ENCODE measurements at places on chromosomes 16 and 17.

DNA sequence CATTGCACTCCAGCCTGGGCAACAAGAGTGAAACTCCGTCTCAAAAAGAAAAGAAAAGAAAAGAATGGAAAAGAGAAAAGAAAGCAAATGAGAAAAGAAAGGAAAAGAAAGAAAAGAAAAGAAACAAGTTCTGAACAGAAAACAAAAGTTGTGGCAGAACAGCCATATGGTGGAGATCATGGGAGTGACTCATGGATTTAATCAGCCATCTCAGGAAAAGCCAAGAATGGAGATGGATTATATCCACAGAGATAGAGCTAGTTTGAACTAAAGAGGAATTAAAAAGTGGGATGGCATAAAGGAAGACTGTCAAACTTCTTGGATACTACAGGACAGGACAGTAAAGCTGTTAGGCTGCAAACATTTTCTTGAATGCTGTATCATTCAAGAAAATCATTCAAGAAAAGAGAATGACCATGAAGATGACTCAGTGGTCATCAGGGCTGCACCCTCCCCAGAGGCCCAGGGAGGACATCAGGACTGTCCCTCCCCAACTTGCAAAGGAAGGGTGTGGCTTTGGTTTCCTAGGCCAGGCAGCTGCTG is 120.6 kb downstream of the USP22 start:
- DNase-seq, result no peak

GRCh38 chr17:51032850-51033249 is 87.8 kb downstream of the SPAG9 start:
- DNase-seq, result no peak

DNA sequence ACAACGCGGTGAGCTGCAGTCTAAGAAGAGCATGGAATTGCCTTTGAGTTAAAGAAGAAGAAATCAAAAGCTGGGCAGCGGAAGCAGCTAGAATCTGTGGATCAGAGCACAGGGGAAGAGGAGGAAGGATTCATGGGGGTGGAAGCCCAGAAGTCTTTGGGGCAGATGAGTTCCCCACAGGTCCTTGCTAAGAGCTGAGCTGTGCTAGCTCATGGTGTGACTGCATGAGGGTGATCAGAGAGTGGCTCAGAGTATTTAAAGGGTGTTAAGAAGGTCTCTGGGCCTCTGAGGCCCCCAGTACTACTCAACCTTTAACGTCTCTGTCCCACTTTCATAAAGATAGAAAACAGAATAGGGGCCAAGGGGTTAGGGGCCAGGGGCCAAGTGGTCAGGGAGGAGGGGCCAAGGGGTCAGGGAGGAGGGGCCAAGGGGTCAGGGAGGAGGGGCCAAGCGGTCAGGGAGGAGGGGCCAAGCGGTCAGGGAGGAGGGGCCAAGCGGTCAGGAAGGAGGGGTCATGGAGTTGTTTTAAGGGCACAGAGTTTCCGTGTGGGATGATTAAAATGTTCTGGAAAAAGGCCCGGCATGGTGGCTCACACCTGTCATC is 12.0 kb upstream of the TRPV3 start:
- no peak for DNase-seq

GRCh38 chr17:8354236-8354635 is 14.6 kb downstream of the ODF4 start:
- no peak for DNase-seq

GRCh38 chr16:58848662-58849002 is 114.5 kb upstream of the GOT2 start:
- no peak for DNase-seq

GRCh38 chr16:77918809-77919707 is 103.3 kb upstream of the CLEC3A start:
- DNase-seq, result no peak

- peak; percentile 52 for DNase-seq
These were observed 246.9 kb upstream of the GSE1 start for GRCh38 chr16:85366031-85366763.

GRCh38 chr17:58517378-58517927 is 3.0 kb upstream of the MTMR4 start:
- no peak for DNase-seq

- no peak for DNase-seq
These were observed 49.4 kb upstream of the GAS7 start for GRCh38 chr17:10247810-10248209.

- no peak for DNase-seq
These were observed 23.6 kb downstream of the IGSF6 start for GRCh38 chr16:21628772-21629171.

GRCh38 chr16:81268509-81268908 is 30.0 kb downstream of the BCO1 start:
- no peak for DNase-seq

GRCh38 chr17:46771561-46772474 is 46.7 kb downstream of the WNT3 start:
- DNase-seq, result peak; percentile 57

DNA sequence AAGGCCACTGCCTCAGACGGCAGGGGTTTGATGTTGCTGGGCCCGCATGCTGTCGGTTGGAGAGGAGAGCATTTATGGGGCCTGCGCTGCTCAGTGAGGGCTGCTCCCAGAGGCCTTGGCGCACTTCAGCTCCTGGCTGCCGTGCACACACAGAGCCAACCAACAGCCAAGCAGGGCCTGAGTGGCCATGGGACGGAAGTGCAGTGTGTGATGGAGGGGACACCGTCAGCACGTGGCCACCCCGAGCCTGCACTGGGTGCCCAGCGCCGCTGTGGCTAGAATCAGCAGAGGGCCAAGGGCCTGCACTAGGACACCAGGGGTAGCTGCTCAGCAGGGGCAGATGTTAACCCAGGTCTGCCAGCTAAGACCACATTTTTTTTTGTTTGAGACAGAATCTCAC is 21.8 kb downstream of the KLHL36 start:
- no peak for DNase-seq

DNA sequence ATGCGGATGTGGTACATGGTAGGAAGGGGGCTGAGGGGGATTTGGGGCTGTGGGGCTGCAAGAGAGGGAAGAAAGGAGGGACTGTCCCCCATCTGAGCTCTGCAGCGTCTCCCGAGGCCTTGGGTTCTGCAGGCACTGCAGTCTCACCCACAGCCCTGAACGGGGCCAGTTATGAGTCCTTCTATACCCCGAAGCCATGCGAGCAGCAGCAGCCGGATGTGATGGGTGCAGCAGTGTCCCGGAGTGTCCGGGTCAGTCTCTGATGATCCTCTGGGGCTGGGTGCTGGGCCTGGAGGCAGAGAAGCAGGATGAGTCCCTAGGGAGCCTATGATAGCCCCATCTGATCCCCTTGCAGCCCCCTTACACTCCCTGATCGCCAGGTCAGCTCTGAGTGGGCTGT is 41.5 kb downstream of the CPNE2 start:
- DNase-seq, result no peak

Measured in GM23338 (cell line).